ENCODE measurements at places on chromosomes 11 and 22. TPM values are rescaled to one million over a fixed set of nuclear protein-coding genes. Genes with fewer than 3 reads are reported as not detected.
A peak's percentile ranks its signal among the peaks of the same experiment; 100 is the strongest.

GRCh38 chr11:12893787-12894672 lies 115.1 kb upstream of the RASSF10 start:
- DNase-seq: peak; percentile 42

- DNase-seq: no peak
These were observed 2.8 kb upstream of the ACER3 start for GRCh38 chr11:76857781-76858410.

DNA sequence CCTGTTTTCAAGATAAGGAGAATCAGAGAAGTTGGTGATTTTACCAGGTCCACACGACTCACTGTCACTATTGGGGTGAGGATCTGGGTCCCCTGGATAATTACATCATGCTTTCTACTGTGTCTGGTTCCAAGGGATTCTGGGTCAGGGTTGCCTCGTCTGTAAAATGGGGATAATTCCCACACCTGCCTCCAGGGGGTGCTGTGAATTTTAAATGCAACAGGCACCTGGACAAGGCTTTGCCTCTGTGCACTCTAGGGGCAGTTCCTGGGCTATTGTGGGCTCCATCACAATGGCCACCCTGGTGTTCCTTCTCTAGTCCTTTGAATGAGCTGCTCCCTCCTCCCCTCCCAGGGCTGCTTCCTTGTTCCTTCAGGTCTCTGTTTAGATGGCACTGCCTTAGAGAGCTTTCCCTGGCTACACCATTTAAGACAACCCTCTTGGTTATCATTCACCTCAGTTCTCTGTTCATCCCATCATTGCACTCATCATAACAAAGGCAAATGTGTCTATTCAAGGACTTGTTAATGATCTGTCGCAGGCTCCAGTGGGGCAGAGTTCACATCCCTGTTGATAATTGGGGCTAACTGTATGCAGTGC lies 178.6 kb downstream of the MIAT start:
- peak; percentile 22 for DNase-seq

DNA sequence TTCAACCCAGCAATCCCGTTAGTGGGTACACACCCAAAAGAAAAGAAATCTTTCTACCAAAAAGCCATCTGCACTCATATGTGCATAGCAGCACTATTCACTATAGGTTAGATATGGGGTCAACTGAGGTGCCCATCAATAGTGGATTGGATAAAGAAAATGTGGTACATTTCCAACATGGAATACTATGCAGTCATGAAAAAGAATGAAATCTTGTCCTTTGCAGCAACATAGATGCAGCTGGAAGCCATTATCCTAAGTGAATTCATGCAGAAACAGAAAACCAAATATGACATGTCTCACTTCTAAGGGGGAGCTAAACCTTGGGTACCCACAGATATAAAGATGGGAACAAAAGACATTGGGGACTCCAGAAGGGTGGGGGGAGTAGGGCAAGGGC lies 1.9 kb upstream of the ARHGAP8 start:
- DNase-seq: no peak

Gene NAALAD2
- total RNA-seq: not detected

DNA sequence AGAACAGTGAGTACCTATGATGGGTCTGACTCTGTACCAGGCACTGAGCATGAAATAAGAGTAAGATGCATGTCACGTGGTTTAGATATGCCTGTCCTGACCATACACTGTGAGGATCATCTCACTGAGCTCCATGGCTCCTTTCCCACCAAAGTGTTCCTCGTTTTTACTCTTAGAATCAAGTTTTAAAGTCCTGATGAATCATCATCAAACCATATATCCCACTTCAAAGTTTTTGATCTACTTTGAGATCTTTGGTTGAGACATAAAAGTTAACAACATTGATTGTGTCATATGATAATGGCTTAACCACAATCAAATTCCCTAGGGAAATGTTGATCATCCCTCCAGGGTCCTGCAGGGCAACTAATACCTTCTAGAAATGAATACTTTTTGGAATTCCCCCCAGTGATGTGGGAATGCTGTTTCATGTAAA lies 12.8 kb downstream of the ETS1 start:
- DNase-seq: no peak

- DNase-seq: no peak
These were observed 101.4 kb upstream of the BID start for GRCh38 chr22:17875631-17876030.
